RPMI7951 (cell line): ENCODE measurements at places on chromosomes 11 and 22. TPM values are rescaled to one million over a fixed set of nuclear protein-coding genes. Genes with fewer than 3 reads are reported as not detected.

Gene OR4D6
- total RNA-seq = not detected in 2 replicates

- no peak for DNase-seq
Measured at GRCh38 chr11:127114035-127114434, 113.5 kb upstream of the KIRREL3 start.

- no peak for DNase-seq
Measured at GRCh38 chr22:42939451-42939881, 75.5 kb downstream of the PACSIN2 start.

DNA sequence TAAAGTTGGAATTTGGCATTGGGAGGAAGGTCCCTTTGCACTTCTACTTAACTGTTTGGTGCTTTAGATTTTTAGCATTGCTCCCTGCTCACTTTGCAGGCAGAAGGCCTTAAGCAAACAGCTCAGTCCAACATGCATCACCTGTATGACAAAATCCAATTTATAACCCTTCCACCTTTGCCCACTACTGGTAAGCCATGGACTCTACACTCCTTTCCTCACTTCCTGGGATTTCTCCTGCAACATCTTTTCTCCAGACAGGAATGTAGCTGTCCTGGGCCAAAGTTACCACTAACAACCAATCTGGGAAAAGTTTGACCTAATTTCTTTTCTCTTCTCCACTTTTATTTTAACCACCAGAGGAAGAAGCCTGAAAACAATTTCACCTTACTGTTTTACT lies 1.8 kb upstream of the OR2D2 start:
- DNase-seq = no peak

Gene UCP3
- 0.10 and 0.60 TPM in 2 replicates for total RNA-seq

DNA sequence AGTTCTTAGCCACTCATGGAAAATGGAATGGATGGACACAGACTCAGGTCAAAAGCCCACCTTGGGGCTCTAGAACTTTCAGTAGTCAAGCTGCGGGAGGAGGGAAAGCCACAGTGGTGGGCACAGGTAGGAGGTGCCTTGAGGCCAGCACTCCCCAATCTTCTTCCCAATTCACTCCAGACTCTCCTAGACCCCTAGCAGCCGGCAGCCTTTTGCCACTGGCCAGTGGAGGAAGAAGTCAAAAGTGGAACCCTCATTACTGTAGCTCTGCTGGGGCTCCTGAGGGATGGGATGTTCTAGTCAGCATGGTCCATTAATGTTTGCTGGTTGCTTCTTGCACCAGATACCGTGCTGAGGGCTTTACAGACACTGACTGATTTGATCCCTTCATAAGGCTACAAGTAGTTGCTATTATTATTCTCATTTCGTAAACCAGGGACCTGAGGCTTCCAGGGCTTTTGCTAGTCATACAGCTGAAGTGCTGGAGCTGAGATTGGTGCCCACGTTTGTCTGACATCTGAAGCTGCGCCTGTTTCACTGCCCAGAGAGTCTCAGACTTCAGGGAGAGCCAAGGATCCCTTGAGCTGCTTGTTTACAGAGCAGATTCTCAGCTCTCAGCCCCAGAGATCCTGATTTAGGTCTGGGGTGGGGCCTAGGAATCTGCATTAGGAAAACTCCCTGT lies 1.1 kb downstream of the UCP3 start:
- no peak for DNase-seq

- DNase-seq = no peak
Measured at GRCh38 chr11:123494195-123495050, 64.4 kb downstream of the GRAMD1B start.

Gene CHRNA10
- 0.20 and 0.36 TPM in 2 replicates for total RNA-seq

GRCh38 chr11:106101819-106102218 lies 24.4 kb downstream of the AASDHPPT start:
- DNase-seq = peak; percentile 8

GRCh38 chr11:33394431-33395109 lies 137.4 kb downstream of the HIPK3 start:
- no peak for DNase-seq

Gene PDGFB
- 1.2 and 1.7 TPM in 2 replicates for total RNA-seq

DNA sequence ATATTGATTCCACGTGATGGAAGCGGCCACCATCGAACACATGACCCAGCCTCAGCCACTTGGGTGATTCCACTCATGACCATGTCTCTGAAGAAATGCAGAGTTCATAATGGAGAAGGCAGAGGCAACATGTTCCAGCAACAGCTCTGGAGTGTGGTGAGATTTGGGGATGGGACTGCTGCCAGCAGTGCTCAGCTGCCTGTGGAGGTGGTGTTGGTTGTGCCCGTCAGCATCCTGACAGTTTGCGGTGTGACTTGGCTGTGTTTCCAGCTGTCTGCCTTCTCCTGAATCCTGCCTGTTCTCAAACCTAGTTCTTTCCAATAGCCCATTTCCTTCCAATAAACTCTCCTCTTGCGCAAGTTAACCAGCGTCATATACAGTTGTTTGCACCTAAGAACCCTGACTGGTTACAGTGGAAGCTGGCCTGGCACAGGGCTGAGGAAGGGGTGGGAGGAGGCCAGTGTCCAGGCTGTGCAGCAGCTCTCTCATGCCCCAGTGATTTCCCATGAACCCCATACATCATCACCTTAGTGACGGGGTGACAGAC lies 22.0 kb upstream of the OR8B8 start:
- DNase-seq = no peak
